ENCODE measurements at places on chromosomes 6 and 20. TPM values are rescaled to one million over a fixed set of nuclear protein-coding genes. Genes with fewer than 3 reads are reported as not detected.
A peak's percentile ranks its signal among the peaks of the same experiment; 100 is the strongest.

DNA sequence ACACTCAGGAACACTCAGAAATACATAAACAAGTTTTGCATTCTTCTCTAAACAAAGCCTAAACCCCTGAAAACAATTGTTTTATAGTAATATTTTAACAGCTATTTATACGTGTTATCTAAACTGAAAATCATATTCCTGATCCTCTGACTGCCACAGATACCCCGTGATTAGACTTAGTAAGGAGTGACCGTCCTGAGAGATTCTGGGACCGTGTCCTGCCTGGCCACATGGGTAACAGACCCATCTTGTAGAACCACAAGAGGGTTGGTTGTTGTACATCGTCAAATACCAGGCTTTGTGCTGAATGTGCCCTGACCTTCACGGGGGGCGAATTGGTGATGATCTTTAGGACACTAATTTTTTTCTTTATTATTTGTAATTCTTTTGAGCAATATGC is 214.4 kb downstream of the TMEM242 start:
- no peak for DNase-seq

DNA sequence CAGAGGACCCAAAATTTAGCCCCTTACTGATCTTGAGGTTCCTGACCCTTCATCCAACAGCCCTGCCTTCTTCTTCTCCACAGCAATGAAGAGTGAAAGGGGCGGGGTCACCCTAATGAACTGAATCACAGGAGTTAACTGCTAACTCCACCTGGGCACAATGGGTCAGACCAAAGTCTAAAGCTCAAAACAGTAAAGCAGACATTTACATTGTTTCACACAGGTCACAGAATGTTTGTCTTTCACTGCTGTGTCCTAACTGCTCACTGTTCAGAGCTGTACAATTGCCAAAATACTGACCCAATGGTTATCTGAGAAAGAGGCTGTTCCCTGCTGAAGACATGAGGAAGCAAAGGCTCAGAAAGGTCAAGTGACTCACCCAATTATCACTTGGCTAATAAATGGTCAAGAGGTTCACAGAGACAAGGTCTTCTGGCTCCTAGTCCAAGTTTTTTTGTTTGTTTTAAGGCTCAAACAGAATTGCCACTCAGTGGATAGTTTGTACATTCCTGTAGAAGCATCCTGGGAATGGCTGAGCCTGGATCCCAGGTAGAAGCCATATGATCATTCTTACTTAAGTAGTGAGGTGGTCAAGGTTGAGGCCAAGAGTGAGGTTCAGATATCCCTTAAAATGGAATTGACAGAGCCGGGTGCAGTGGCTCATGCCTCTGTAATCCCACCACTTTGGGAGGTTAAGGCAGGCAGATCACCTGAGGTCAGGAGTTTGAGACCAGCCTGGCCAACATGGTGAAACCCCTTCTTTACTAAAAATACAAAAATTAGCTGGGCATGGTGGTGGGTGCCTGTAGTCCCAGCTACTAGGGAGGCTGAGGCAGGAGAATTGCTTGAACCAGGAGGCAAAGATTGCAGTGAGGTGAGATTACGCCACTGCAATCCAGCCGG is 35.1 kb upstream of the FAM83C start:
- DNase-seq: no peak

- no peak for DNase-seq
Observed at GRCh38 chr6:39997101-39997635, 62.9 kb upstream of the MOCS1 start.

- DNase-seq: no peak
Observed at GRCh38 chr6:26155061-26155930, 68.1 kb downstream of the HFE start.

DNA sequence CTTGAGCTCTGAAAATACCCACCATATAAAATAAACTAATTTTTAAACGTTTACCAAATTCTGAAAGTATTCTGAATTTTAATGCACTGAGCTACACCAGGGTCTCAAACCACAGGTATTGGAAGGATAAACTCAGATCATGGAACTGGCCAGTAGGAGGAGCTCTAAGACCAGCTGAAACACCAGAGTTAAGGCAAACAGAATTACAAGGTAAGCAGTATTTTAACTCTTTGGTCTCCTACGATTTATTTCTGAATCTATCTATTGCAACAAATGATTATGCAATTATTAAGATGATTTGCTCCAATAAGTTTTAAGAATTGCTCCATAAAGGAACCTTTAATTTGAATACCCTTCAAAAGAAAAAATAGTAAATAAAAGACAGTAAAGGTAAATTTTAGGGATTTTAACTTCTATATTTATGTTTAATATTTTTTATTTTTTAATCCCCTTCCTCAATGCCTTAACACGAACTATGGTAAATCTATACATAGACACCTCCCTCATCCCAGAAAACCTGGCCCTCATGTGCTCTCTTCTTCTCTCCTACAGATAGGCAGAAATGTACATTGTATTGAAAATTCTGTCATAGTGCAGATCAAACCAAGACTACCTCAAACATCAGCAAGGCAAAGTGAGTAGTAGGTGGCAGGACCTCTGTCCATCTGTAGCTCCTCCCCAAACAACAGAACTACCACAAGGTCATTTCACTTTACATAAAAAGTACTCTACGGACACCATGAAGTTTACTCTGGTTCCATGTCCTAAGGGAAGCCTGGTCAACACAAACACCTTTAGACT is 58.4 kb downstream of the SMLR1 start:
- DNase-seq: peak; percentile 57

- DNase-seq: no peak
Observed at GRCh38 chr6:145147559-145147958, 587.8 kb downstream of the EPM2A start.

- DNase-seq: no peak
Observed at GRCh38 chr6:95593025-95593424, 15.7 kb downstream of the MANEA start.

- no peak for DNase-seq
Observed at GRCh38 chr6:32956176-32956575, 3.3 kb upstream of the HLA-DMA start.

DNA sequence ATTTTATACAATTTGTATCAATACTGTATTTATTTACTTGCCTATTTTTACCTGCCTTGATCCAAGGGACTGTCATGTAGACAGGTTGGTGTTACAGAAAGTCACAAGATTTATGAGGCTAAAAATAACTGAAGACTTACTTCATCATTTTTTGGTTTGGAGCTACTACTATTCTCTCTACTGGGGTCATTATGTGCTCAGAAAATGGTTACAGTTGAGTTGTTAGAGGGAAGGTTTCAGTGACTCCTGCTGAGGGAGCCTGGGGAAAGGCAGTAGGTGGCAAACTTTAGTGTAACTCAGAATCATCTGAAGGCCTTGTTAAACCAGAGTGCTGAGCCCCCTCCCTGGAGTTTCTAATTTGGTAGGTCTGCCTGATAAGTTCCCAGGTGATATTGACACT is 118.8 kb downstream of the TINAG start:
- DNase-seq: no peak

DNA sequence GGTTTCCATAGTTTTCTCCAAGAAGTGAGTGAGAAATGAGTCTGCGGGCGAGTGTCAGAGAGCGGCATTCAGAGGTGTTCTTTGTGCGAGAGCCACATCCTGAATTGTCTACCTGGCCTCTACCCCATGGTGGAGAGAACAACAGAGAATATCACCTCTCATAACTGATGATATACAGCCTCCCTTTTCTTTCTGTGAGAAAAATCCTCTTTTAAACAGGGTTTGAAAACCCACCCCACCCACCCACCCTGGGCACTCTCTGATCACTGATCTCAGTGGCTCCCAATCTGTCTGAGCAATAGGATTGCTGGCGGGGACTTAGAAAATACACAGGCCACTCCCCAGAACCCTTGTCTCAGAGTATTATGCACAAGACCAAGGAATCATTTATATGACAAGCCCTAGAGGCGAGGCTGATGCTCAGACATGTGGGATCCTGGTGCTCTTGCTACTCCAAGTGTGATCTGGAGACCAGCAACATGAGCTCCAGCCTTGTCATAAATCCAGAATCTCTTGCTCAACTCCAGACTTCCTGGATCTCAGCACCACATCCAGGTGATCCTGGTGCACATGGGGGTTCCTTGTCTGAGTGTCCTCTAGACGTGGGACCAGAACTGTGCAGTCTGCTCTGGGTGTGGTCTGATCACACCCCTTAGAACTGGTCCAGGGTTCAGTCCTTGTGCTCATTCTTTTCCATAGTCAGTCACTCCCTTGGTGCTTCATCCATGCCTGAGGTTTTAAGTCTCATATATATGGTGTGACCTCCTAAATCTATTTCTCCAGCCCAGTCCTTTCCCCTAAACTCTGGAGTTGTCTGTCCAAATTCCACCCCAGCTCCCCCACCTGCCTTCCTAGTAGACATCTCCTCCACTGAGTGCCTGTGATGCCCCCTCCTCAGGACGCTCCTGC is 5.3 kb downstream of the HLA-B start:
- no peak for DNase-seq

DNA sequence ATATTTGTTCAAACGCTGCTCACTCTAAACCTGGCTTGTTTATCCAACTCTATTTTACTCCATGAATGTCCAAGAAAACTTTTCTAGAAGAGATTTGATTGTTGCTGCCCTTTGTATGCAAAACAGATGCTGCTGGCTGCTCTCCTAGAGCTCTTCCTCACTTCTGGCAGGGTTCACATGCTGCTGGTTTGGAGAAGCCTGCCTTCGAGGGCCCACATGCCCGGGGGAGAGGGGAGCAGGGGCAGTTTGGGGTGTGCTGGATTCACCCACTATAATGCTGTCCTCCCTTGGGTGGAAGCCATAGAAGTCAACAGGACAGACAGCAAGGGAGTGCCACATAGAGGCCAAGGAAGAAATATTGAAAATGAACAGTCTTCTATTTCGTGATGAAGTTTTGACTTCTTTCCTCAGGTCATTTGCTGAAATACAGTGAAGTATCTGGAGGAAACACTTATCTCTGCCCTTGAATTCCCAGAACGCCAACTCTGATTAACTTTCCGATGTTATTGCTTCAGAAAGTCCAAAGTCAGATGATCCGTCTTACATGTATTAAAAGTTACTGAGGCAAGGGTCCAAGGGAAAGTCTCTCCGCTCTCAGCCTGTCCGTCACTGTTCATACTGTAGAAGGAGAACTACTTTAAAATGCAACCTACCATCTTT is 32.4 kb downstream of the LY86 start:
- no peak for DNase-seq

GRCh38 chr6:7673063-7673536 is 52.8 kb upstream of the BMP6 start:
- DNase-seq: no peak

DNA sequence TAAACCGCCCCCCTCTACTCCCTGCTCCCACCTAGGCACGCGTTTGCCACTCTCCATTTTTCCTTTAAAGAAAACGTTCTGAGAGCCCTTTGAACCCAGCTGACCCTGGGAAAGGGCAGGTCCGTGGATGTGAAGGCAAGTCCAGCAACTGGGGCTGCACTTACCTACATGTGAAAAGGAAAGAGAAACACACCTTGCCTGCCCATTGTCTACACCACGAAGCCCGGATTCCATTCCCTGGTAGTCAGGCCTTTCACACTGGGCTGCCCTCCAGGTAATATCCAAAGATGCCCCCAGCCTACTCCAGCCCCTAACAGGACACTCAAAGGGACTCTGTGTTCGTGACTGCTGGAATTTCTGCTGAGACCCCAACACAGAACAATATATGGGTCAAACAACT is 94.4 kb downstream of the CD83 start:
- DNase-seq: no peak

DNA sequence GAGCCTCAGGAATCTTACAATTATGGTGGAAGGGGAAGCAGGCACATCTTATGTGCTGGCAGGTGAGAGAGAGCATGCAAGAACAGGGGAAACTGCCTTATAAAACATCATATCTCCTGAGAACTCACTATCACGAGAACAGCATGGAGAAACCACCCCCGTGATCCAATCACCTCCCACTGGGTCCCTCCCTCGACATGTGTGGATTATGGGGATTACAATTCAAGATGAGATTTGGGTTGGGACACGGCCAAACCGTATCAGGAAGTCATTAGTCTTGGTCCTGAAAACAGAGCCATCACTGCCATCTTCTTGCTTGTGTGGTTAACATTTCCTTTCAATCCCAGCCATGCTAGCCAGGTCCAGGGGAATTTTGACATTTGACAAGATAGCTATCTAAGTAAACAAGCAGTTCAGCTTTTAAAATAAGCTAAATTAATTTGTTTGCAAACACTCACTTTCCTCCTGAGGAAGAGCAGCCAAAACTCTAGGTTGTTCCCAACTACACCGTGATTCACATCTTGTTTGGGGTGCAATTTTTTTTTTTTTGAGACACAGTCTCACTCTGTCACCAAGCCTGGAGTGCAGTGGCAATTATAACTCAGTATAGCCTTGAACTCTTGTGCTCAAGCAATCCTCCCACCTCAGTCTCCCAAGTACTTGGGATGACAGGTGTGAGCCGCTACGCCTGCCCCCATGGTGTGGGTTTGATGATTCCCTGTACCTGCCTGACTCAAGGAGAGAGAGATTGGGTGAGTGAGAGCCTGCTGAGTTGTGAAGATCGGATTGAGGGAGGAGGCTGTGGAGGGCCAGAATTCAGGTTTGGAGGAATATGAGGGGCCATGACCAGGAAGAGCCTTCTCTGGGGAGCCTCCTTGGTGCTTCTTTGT is 13.0 kb upstream of the PPP1R14C start:
- DNase-seq: no peak

DNA sequence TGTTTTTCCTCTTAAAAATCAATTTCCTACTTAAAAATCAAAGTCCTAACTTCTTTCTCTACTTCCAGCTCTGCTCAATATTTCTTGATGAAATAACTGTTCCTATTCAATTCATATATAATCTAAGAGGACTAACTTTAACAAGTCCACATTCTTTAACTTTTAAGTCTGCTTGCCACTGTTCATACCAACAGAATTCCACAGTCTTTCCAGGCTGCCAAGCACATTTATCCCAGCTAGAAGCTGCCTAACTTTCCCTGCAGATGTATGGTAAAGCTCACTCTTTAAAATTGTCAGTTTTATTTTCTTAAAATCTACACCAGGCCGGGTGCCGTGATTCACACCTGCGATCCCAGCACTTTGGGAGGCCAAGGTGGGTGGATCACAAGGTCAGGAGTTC is 11.5 kb downstream of the CALHM6 start:
- DNase-seq: no peak

GRCh38 chr6:56864171-56864616 is 90.7 kb upstream of the BEND6 start:
- no peak for DNase-seq

DNA sequence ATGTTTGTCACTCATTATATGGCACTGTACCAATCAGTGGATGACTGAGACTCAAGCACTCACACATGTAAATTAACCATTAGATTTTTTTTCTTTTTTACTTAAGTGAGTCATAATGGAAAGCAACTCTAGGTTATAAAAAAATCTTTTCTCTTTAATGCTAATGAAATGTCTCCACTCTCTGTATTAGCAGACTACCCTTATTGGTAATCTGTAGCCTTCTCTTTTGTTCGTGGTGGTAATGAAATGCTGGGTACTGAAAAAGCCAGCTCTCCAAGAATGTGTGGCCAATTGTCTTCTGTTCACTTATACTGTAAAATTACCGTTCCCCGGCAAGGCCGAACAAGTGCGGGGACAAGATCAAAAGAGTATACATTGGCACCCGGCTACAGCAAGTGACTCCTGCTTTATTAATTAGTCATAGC is 69.0 kb downstream of the AFG1L start:
- no peak for DNase-seq

The TRIM40 gene
- total RNA-seq: not detected

The ABCF1 gene
- total RNA-seq: 41.2 TPM

The SMOC2 gene
- 203 TPM for total RNA-seq

The PEX3 gene
- total RNA-seq: 16.5 TPM

The HSPA12B gene
- 21.2 TPM for total RNA-seq

The PHACTR1 gene
- total RNA-seq: 33.9 TPM

The OR12D3 gene
- total RNA-seq: not detected

The DNAH8 gene
- total RNA-seq: 0.03 TPM

The TRIM10 gene
- total RNA-seq: not detected

The CASS4 gene
- 3.4 TPM for total RNA-seq

The CLIC5 gene
- total RNA-seq: 3.7 TPM

Measured in aorta (tissue), 5 donors.